Fibroblast of skin of scalp (primary cell): ENCODE measurements at places on chromosomes 1 and 21.

DNA sequence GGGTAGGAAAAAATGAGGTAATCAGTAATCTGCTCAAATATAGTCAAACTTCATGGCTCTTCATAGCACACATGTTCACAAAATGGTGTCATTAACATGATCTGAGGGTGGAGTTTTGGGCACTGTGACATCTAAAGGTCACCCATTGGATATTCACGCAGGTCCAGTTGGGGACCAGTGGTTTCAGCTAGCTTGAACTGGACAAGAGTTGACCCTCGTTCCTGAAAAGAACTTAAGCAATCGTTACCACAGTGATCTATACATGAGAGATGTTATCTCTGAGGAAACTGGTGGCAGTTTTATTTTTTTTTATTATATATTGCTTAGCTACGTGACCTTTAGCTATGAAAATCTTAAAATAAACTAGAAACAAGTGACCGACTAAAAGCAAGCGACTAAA, 3.0 kb upstream of the OR2C3 start:
- no peak for DNase-seq

DNA sequence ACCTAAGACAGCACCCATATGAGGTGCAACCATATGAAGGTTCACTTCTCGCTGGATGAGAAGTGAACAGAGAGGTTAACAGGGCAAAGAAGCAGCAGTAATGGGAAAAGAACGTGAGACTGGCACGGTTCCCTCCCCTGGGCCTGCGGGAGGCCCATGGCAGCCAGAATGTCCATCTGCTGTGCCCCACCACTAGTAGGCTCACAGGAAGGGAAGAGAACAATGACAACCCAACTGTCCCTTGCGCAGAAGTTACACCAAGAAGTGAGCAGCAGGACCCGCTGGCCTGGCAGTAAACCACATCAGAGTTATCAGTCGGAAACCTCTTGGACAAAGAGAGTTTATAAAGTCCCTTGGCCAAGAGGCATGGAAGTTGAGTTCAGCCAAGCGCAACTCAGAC, 11.3 kb downstream of the HIVEP3 start:
- no peak for DNase-seq

DNA sequence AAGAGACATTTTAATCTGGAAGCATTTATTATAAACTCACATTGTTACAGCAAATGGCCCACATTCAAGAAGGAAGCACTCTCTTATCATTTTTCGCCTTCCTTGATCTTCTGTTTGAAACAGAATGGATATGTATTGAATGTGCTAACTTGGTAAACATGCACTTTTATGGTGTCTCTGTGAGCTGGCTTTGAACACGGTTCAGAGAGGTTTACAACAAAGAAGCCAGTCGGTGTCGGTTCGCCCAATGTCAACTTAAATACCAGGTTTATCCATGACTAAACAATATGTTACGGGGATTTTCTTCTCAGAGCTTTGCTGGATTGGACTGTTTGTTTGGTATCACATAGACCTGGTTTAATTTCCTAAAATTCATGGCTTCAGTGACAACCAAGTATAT, 226.4 kb downstream of the TGFB2 start:
- DNase-seq = no peak

DNA sequence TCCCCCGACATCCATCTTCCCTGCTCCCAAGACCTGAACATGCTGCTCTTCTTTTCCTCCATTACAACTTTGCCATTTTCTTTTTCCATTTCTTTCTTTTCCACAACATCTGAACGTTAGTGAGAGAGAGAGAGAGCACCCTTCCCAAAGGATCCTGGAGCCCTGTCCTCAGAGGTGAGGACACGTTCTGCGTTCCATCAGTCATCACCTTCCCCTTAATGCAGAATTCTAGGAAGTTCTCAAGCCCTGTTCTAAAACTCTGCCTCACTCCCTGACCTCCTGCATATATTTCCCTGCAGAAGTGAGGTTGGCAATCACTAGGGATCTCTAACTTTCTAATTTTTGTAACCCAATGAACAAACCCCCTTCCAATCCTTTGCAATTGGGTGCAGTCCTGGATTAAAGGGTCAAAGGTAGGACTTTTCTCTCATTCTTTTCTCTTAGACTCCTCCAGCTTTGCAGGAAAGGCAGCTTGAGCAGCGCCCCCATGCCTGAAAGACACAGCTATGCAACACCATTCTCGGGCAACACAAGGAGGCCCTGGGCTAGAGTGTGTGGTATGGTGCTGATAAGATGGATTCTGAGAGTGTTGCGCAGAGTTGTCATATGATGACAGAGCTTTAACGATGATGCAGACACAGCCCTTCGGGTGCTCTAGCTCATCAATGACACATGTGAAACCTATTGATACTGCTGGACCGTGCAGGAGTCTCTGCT, 59.2 kb upstream of the TNR start:
- no peak for DNase-seq

DNA sequence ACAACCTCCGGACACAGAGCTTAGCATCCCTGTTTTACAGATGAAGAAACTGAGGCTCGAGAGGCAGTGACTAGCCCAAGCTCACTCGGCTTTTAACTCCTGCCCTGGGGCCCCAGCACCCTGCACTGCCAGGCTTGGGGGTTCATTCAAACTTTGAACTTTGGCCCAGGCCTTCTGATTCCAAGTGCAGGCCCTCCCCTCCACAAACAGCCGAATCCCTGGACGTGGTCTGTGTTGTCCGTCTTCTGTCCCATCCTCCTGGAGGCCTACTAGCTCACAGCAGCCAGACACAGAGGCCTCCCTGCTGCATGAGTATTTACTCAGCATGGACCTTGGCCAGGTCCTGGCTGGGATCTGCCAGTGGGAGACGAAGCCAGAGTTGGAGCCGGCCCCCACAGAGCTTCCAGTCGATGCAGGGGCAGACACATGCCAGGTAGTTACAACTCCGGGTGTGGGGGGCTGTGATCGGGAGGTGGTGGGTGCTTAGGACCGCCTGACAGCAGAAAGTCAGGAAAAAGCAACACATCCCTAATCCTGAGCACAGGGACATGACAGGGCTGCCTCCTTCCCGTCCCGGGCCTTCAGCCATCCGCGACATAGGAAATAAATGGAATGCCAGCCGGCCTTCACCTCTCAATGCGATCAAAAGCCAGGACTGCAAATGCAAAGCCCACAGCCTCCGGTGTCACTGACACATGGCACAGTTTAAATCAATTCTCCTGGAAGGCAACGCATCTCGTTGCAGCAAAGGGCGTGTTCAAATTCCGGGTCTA, 7.4 kb downstream of the IFFO2 start:
- DNase-seq = peak; percentile 82

DNA sequence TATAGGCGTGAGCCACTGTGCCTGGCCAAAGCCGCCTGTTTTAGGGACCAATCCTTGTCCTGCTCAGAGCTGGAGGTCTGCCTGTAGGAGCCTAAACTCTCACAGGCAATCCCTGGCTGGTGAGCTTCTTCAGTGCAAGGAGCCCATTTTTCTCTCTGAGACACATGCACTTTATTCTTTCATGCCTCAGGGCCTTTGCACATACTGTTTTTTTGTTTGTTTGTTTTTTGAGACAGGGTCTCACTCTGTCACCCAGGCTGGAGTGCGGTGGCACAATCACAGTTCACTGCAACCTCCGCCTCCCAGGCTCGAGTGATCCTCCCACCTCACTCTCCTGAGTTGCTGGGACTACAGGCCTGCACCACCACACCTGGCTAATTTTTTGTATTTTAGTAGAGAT, 21.6 kb upstream of the PINK1 start:
- no peak for DNase-seq
